NCI-H1105 (cell line): ENCODE measurements at places on chromosomes 4 and X.

- no peak for DNase-seq
Observed at GRCh38 chr4:11326021-11326420, 102.7 kb downstream of the HS3ST1 start.

GRCh38 chr4:109931318-109931717 is 18.6 kb downstream of the EGF start:
- DNase-seq, result no peak

DNA sequence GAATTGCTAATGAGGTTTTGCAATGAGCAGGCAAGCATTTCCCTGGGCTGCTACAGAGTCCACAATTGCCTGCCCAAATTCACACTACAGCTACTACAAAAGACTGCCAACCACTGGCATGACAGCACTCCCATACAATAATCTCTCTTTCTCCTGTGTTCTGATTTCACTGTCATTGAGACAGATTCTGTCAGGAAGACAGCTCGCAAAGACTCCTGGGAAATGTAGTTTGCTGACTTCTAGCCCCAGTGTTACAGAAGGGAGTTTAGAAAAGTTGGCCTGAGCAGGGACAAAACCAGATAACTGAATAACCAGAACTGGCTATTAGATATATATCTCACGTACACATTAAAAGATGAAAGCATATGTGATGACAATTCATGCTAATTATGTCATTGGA is 1231.3 kb upstream of the PRKX start:
- no peak for DNase-seq

DNA sequence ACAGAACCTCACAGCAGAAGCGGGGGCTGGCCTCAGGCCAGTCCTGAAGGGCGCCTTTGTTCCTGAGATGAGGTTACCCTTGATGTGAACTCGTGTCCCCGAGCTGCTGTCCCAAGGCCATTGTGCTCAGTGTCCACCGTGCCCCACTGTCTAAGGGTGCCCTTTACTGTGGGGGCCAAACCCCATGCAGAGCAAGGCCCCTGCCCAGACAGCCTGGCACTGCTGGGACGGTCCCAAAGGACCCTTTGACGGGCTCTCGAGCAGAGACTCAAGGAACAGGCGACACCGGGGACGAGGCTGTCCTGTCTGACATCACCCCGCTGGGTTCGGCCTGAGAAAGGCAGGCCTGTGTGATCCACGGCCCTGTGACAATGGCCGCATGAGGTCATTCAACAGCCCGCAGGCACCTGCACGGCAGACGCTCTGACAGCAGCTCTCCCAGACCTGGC is 100.6 kb downstream of the ABLIM2 start:
- no peak for DNase-seq

DNA sequence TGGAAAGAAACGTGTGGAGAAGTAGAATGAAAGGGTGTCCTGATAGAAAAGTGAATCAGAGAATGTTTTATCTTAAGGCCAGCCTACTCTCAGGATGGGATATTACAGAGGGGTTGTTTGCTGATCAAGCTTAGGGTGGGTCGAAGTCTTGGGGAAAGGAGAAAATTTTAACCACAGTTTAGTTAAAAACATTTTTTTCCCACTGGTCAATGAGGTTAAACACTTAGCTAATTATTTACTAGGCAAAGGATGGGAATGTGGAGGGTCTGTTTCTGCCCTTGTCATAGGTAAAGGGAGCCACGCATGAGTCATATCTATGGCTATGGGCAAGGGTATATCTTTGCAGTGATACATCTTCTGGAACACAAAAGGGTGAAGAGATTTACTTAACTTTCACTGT is 16.1 kb upstream of the SULT1E1 start:
- no peak for DNase-seq

DNA sequence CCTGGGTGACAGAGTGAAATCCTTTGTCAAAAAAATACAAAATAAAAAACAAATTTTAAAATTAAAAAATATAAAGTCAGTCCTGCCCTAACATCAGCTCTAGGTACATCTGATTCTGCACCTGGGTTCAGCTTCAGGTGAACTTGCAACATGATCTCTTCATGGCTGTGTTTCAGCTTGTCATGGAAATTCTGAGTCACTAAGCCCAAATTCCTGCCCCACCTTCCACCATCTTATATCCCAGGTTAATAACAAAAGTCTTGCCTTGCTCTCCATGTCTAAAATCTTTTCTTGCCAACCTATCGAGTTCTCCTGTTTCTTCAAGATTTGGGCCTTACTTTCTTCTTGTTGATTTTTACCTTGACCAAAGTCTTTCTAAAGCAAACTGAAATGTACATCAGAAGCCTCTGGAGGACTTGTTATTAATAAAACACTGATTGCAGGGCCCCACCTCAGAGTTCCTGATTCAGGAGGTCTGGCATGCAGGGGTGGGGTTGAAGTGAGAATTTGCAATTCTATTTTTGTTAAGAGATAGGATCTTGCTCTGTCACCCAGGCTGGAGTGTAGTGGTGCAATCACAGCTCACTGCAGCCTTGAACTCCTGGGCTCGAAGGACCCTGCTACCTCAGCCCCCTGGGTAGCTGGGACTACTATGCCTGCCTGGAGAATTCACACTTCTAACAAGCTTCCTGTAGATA is 125.8 kb upstream of the VCX3A start:
- no peak for DNase-seq

GRCh38 chr4:163237856-163238255 is 71.2 kb upstream of the NAF1 start:
- no peak for DNase-seq

GRCh38 chrX:71091263-71091662 is 4.4 kb upstream of the FOXO4 start:
- DNase-seq, result no peak

GRCh38 chrX:68895341-68895755 is 66.5 kb downstream of the EFNB1 start:
- DNase-seq, result no peak

- DNase-seq, result no peak
Observed at GRCh38 chr4:40199179-40199670, 2.4 kb downstream of the RHOH start.

DNA sequence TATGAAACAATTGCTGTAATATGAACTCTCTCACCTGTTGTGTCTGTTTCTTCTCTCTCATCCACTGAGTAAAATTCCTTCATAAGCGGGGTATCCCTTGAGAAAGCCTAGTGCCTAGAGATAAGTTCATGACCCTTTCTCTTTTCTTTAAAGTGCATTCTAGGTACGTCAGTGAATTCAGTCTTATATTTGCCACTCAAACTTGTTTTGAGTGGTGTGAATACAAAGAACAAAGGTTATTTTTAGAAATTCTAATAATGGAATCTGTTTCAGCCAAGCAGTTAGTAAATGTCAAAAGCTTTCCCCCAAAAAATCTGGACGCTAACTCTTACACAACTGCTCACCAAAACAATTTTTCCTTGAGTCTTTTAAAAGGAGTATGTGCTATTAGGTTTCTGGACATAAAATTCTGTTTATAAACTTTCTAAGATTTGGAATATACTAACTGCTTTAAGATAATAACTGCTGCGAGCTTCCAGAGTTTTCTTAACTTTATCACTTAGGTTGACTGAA is 112.0 kb downstream of the VEGFC start:
- no peak for DNase-seq

GRCh38 chr4:60134099-60134498 is 1066.0 kb upstream of the ADGRL3 start:
- DNase-seq, result no peak

DNA sequence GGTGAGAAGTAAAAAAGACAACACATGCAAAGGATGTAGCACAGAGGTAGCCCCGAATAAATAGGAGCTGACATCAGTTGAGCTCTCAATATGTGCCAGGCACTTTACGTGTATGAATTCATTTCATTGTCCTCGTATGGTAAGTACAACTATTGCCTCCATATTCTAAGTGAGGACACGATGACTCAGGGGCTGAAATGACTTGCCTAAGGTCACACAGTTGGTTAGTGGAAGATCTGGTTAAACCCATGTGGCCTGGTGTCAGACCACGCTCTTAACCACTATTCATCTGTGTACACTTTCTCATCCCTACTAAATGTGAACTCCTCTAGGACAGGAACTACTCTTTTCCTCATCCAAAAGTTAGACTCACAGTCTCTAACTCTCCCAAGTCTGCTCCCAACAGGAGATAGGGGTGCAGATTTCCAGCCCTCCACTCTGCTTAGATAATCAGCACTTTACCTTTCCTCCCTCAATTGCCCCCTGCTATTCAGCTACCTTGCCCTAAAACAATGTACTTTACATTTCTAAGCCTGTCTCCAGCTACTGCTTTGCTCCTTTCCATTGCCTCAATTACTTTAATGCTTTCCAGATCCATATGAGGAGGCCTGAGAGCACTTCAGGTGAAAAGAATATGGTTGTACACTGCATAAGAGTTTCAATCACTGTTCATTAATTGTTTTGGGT is 58.8 kb upstream of the LHFPL1 start:
- no peak for DNase-seq

DNA sequence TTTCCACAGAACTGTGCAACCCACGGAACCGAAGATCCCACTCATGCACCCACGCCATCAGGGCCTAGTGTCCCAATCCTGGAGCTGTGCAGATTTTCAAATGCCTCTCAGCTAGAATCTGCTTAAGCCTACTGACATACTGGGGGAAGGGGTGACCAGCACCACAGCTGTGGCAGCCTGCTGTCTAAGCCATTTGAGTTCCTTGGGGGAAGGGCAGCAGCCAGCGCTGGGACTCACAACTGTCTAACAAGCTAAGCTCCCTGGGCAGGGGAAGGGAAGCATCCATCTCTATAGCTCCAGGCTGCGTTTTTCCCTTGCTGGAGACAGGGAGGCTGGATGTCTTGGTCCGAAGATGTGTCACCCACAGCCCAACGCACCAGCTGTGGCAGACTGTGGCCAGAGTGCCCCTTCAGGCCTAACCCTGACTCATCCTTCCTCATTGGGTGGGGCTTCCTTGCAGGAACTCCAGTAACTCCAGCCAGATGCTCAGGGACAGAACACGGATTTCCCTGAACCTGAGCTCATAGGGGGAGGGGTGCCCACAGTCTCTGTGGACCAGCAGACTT is 194.8 kb downstream of the CHRDL1 start:
- DNase-seq, result no peak

DNA sequence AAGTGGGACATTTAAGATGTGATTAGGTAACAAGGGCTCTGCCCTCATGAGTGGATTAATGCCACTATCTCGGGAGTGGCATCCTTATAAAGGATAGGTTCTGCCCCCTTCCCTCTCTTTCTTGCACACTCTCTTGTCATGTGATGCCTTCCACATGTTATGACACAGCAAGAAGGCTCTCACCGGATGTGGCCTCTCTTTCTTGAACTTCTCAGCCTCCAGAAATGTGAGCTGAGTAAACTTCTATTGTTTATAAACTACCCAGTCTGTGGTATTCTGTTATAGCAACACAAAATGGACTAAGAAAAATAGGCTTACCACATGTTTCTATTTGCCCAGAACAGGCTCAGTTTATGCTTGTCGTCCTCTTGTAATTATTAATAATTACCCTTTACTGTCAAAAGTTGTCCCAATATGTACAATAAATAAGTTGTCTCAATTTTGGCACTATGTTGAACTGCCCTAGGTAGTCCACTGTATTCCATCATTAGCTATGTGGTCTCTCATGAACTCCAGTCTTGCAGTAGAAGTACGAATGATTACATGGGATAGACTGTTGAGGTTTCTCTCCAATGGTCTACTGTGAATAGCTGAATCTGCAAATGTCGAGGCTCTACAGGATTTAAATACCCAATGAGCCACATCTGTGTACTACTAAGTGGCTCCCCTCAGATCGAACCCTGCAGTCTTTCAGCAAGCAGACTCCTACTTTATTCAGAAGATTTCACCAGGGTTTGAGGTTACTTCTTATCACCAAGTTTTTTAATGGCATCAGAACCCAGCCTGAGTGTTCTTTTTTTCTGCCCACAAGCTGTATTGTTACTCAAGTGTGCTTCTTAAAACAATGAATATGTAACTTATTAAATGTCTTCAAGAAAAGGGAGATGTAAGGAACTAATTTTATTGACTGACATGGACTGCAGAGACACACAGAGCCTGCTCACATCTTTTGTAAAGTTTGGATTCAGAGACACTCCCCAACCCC is 102.0 kb upstream of the LEF1 start:
- DNase-seq, result no peak
